ENCODE measurements at places on chromosomes 6 and 20. TPM values are rescaled to one million over a fixed set of nuclear protein-coding genes. Genes with fewer than 3 reads are reported as not detected.

Gene DNMT3B
- total RNA-seq: 2.9 TPM

GRCh38 chr20:58571693-58572427, 56.7 kb upstream of the APCDD1L start:
- peak; percentile 43 for DNase-seq

Gene CITED2
- 72.4 TPM for total RNA-seq

- peak; percentile 55 for DNase-seq
These were observed 206.0 kb downstream of the CDC5L start for GRCh38 chr6:44593539-44593944.

Gene LRRC1
- 6.7 TPM for total RNA-seq

DNA sequence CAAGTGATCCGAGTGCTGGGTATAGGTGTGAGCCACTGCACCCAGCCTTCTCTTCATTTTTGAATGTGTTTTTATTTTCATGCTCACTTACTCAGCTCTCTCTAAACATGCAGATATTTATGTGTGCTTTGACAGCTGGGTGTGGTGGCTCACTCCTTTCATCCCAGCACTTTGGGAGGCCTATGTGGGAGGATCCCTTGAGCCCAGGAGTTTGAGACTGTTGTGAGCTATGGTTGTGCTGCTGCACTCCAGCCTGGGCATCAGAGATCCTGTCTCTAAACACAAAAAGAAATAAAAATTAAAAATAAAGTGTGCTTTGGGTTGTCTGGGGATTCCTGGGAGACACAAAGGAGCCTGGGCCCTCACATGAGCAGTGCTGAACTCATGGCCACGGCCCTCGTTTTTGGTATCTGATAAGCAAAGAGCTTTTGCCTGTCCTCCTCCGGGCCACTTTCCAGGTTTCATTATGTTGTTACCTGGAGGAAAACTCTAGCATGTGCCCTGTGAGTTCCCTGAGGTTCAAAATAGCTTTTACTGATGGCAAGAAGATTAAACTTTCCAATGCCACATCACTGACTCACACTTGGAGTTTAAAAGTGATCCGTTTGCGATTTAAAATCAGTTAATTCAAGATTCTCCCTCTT, 78.5 kb downstream of the CD164 start:
- DNase-seq: no peak

Gene SLC17A5
- total RNA-seq: 21.9 TPM

Gene MCM8
- total RNA-seq: 10.3 TPM

GRCh38 chr6:71043902-71044301, 87.0 kb upstream of the B3GAT2 start:
- DNase-seq: peak; percentile 43

Gene OVOL2
- not detected for total RNA-seq

Gene DDX43
- total RNA-seq: 0.35 TPM

- no peak for DNase-seq
These were observed 34.9 kb upstream of the REV3L start for GRCh38 chr6:111517965-111518364.

DNA sequence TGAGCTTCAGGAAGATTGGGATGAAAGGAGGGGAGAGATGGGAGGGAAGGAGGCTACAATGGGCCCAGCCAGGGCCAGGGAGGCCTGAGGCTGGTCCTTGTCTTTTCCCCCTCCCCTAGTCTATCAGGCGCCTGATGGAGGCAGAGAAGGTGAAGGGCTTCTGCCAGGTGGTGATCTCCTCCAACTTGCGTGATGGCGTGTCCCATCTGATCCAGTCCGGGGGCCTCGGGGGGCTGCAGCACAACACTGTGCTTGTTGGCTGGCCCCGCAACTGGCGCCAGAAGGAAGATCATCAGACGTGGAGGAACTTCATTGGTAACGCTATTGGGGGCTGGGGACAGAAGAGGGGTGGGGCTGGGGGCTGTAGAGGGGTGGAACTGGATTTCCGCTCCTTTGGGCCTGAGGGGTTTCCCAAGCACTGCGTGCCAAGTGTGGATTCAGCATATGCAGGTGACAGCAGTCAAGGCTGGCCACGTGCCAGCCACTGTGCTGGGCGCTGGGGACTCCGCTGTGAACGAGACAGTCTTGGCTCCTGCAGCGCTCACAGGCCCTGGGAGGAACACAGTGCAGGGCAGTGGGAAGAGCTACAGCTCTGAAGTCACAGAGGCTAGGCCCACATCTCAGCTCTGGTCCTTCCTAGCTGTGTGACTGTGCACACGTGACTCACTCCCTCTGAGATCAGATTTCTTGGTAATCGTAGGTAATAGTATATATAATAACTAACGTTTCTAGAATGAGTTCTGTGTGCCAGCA, 22.7 kb downstream of the SLC12A5 start:
- DNase-seq: no peak

DNA sequence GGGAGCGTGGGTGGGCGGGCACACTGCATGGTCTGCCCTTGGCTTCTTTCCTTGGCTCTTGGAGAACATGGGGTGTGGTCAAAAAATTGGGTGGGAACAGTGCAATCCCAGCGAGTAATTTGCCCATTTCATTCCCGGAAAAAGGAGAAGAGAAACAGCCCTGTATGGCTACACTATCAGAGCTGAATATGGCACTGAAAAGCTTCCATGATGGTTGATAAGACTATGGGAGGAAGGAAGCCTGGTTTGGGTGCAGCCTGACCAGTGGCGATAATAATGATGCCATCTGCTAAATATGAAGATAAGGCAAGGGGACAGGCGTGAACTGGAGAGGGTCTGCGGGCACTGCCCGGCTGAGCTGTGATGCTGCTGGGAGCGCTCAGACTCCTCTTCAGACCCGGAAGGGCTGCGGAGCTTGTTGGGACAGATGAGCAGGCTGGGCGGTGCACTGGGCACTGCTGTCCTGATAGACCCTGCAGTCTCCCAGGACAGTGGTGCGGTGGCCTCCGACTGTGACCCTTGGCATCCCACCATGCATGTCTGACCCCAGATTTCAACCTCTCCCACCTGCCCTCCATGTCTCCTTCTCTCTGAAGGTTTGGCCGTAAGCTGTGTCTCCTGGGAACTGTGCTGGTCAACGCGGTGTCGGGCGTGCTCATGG, 10.2 kb downstream of the SLC22A1 start:
- no peak for DNase-seq

DNA sequence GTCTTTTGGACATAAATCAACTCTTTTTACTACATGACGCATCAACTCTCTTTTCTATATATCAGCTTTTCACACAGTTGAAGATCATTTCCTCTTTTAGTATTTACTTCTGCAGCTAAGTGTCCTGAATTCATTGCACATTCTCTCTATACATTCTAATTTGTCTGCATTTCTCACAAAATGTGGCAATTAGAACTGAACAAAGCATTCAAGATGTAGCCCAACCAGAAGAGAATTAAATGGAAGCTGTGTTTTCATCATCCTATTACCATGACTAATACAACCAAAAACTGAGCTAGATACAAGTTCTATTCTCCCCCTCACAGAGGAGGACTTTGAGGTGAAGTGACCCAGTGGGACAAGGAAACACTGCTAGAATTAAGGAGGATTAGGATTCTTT, 86.9 kb downstream of the PLCG1 start:
- DNase-seq: no peak

Gene CDKN1A
- total RNA-seq: 61.8 TPM

- peak; percentile 67 for DNase-seq
These were observed 4.2 kb upstream of the VARS1 start for GRCh38 chr6:31799781-31800180.

DNA sequence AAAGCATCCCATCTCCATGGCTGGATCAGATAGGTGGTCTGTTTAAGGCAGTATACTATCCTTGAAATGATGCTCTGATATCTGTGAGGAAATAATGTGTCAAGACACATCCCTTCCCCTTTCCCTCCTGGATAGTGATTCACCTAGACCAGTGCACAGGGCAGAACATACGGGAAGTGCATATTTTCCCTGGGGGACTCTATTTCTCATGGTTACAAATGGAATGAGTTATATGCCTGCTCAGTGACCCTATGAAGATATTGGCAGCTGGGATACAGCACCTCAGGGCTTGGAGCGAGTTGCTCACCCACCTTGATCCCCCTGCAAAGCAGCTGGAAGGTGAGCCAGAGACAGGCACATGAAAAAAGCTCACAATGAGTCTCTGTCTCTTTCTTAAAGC, 67.5 kb upstream of the PRL start:
- no peak for DNase-seq

- DNase-seq: no peak
These were observed 169.1 kb upstream of the CST7 start for GRCh38 chr20:24779946-24780345.

GRCh38 chr20:54848262-54848661, 372.9 kb downstream of the DOK5 start:
- no peak for DNase-seq

GRCh38 chr6:77688649-77689048, 35.8 kb downstream of the MEI4 start:
- DNase-seq: no peak

GRCh38 chr20:42125426-42125825, 507.2 kb upstream of the CHD6 start:
- no peak for DNase-seq

Gene BPIFB4
- 0.09 TPM for total RNA-seq

- peak; percentile 68 for DNase-seq
These were observed 826 bp upstream of the PYGB start for GRCh38 chr20:25247000-25247517.

DNA sequence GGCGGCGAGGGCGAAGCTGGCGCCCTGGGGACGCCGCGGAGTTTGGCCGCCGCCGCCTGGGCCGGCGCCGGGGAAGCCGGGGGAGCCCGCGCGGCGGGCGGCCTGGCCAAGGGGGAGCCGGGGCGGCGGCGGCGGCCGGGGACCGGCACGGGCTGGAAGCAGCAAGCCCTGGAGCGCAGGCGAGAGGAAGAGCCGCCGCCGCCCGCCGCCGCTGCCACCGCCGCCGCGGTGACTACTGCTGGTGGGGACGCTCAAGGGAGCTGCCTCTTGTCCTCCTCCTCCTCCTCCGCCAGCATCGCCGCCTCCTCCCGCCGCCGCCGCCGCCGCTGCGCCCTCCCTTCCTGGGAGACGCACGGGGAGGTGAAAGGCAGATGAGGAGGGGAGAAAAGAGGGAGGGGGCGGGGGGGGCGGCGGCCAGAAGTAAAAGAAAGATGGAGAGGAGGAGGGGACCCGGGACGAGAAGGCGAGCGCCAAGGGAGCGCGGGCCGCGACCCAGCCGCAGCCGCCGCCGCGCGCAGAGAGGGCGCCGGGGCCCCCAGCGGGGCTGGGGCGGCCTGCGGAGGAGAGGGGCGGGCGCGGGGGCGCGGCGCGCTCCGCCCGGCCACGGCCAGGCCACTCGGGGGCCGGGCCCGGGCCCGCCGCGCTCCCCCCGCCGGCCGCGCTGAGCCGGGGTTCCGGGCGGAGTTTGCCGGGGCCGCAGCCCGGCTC, 846 bp downstream of the PDE10A start:
- DNase-seq: peak; percentile 67

- peak; percentile 60 for DNase-seq
These were observed 31.4 kb downstream of the ACSS2 start for GRCh38 chr20:34907616-34908469.

DNA sequence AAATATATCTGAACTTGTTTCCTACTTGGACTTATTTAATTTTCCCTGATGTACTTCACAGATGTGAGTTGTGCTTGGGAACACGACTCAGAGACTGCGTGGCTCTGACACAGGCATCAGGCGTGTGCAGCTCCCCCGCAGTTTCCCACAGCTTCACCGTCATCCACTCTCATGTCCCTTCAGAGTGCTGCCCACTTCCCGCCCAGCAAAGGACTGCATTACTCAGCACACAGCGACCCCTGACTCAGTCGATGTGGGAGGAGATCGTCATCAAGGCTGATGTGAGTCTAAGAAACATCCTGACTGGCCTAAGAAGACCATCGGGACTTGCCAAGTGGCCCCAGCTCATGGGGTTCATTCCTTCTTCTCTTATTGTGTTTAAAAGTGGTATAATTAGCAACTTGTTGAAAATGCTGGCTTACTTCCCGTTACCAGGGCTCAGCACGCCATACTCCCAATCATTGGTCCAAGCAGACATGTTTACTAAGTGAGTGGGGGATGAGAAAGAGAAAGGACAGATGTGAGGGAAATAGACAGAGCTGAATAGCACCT, 539.4 kb upstream of the JARID2 start:
- DNase-seq: peak; percentile 90

GRCh38 chr6:149267072-149267471, 50.4 kb upstream of the TAB2 start:
- no peak for DNase-seq

GRCh38 chr6:168333989-168334388, 14.4 kb upstream of the DACT2 start:
- DNase-seq: no peak

GRCh38 chr6:162621246-162621645, 106.3 kb downstream of the PRKN start:
- DNase-seq: no peak

- no peak for DNase-seq
These were observed 4.6 kb downstream of the C6orf58 start for GRCh38 chr6:127581576-127581975.

Data from muscle of leg (tissue), 16 donors.